Body of pancreas (tissue), 4 donors: ENCODE measurements at places on chromosomes 7 and 10. TPM values are rescaled to one million over a fixed set of nuclear protein-coding genes. Genes with fewer than 3 reads are reported as not detected.

The LRRC17 gene
- total RNA-seq = 2.9 TPM

The GIMAP2 gene
- total RNA-seq = 3.9 TPM

The ANKRD61 gene
- not detected for total RNA-seq

The MAT1A gene
- 9.6 TPM for total RNA-seq

The COL26A1 gene
- 2.0 TPM for total RNA-seq

The SLC26A3 gene
- not detected for total RNA-seq

The ORAI2 gene
- 11.7 TPM for total RNA-seq

The CYP3A7 gene
- 1.3 TPM for total RNA-seq

The PPP1R3C gene
- 9.6 TPM for total RNA-seq

DNA sequence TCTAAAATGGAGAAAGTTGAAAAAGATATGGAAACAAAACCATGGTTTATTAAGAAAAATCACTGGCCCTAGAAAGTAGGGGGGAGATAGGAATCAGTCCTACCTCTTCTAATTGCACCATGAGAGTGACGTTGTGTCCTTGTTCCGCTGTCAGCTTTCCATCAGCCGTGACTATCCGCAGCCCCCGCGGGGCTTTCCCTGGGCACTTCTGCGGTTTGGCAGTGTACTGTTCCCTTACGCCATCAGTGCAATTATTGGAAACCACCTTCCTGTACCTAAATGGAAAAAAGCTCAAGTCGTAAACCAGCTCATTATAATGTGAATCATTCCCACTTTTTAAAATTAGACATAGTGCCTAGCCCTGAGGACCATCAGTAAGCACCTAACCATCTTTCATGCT lies 512.2 kb downstream of the SORCS1 start:
- H3K27me3 ChIP-seq = no peaks in the 10 kb centered on the region
- no peaks in the 10 kb centered on the region for H3K36me3 ChIP-seq
- H3K27ac ChIP-seq = no peak overlapping the region
- H3K4me1 ChIP-seq = no peaks in the 10 kb centered on the region
- no peak overlapping the region for H3K4me3 ChIP-seq
- no peak for DNase-seq

DNA sequence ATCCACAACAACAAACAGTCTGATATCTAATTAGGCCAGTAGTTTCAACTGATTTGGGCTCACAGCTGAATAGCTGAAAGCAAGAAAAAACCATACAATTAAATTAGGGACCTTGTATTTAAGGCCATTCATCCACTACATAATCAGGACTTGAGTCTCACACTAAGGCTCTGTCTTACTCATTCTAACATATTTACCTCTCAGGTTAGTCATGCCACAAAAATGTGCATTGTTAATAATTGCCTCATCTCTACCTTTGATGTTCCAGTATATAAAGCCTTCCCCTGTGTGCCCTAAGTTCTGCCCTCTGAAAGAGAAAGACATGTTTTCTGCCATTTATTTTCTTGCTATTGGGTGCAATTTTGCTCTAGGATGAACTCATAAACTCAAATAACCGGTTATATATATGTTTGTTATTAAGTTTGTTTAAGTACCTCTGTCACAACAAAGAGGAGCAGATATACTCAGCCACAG lies 5.3 kb upstream of the C1GALT1 start:
- H3K36me3 ChIP-seq = no peaks in the 10 kb centered on the region
- no peak for DNase-seq
- H3K4me1 ChIP-seq = peaks cover 26% of the 10 kb centered on the region

- H3K27ac ChIP-seq = peak overlapping the region; percentile 54
- no peaks in the 10 kb centered on the region for H3K36me3 ChIP-seq
- no peaks in the 10 kb centered on the region for H3K27me3 ChIP-seq
Observed at GRCh38 chr10:13991353-13991752, 339.4 kb downstream of the FRMD4A start.

- H3K36me3 ChIP-seq = no peaks in the 10 kb centered on the region
- H3K4me1 ChIP-seq = no peaks in the 10 kb centered on the region
- no peak overlapping the region for H3K27ac ChIP-seq
- H3K27me3 ChIP-seq = no peaks in the 10 kb centered on the region
Observed at GRCh38 chr10:122096705-122097104, 107.7 kb downstream of the TACC2 start.

DNA sequence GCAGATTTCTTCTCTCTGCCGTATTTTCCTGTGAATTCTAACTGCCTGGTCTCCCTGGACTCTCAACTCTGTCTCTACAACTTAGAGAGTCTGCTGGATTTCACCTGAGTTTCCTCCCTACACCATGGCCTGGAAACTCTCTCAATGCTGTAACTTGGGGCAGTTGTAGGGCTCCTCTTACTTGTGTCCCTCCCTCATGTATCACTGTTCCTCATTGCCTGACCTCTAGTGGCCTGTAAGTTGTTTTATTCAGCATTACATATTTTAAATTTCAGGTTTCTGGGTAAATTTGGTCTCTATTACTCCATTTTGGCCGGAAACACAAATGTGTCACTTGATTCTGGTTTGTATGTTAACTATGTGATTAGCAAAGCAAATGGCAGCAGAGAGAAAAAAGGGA lies 70.9 kb downstream of the DYNC1I1 start:
- no peak overlapping the region for H3K27ac ChIP-seq
- no peaks in the 10 kb centered on the region for H3K4me1 ChIP-seq
- H3K36me3 ChIP-seq = no peaks in the 10 kb centered on the region
- no peak for DNase-seq
- no peak overlapping the region for H3K4me3 ChIP-seq

DNA sequence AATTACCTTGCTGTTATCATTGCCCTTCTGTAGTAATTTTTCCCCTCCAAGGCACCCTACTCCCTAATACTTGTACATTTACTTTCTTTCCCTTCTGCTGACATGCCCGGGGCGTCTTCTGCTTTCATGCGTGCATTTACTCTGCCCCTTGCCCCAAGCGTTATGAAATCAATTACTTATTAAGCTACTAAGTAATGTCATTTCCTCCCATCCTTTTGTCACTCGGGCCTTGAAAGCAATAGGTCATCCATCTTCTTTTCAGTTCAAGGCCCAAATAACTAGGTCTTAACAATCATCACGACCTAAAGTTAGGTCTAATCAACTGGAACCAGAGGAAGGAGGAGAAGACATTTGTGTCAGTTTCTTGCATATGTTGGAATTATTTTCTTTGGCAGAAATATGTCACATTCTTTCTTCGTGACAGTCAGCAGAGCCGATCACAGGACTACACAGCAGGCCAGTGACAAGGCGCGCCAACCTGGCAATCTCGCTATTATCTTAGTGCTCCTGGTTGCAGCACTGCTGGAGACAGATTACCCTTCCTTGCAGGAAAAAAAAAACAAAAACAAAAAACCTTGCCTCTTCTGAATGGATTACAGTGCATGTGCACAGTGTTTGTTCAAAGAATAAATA lies 179.2 kb downstream of the RELN start:
- H3K4me1 ChIP-seq = no peaks in the 10 kb centered on the region
- no peaks in the 10 kb centered on the region for H3K36me3 ChIP-seq
- no peaks in the 10 kb centered on the region for H3K27me3 ChIP-seq
- no peak overlapping the region for H3K4me3 ChIP-seq
- no peak overlapping the region for H3K27ac ChIP-seq
- DNase-seq = no peak

- DNase-seq = no peak
- H3K4me3 ChIP-seq = no peak overlapping the region
- peaks cover 24% of the 10 kb centered on the region for H3K4me1 ChIP-seq
- no peak overlapping the region for H3K27ac ChIP-seq
- no peaks in the 10 kb centered on the region for H3K27me3 ChIP-seq
Observed at GRCh38 chr10:34222359-34222758, 592.7 kb downstream of the PARD3 start.

DNA sequence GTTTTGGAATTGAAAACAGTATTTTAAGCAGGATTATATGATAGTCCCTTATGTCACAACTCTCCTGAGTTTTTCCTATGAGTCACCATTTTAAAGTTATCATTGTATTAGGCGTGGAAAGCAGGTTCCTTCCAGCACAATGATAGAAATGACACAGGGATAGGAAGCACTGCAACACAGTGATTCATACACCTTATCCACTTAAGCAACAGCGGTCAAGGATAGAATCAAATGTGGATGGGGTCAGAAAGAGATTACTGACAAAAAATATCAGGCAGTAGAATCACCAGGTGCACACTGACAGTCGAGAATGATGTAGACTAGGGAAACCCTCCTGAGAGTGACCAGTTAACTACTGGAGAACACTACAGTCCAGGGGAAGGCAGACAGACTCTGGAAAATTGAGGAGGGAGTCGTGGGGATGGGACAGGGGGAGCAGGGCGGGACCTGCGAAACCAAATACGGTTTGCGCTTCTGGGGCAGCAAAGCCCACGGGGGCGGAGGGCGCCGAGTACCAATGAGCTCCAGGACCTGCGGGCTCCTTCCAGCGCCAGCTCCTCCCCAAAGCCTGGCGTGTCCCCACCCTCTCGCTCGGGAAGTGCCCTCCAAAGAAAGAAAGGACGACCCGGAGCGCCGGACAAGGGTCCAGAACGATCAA lies 479 bp downstream of the PNPLA8 start:
- no peak for DNase-seq
- H3K4me1 ChIP-seq = peaks cover 44% of the 10 kb centered on the region
- H3K27ac ChIP-seq = peak overlapping the region; percentile 94
- H3K27me3 ChIP-seq = no peaks in the 10 kb centered on the region

- DNase-seq = no peak
- no peaks in the 10 kb centered on the region for H3K36me3 ChIP-seq
- no peaks in the 10 kb centered on the region for H3K4me1 ChIP-seq
- H3K27ac ChIP-seq = no peak overlapping the region
Observed at GRCh38 chr7:116574025-116574822, 49.4 kb downstream of the CAV1 start.

- H3K27ac ChIP-seq = peak overlapping the region; percentile 63
- H3K27me3 ChIP-seq = no peaks in the 10 kb centered on the region
- H3K4me3 ChIP-seq = no peak overlapping the region
- no peaks in the 10 kb centered on the region for H3K36me3 ChIP-seq
- DNase-seq = no peak
Observed at GRCh38 chr7:79452495-79453265, 787 bp downstream of the MAGI2 start.

DNA sequence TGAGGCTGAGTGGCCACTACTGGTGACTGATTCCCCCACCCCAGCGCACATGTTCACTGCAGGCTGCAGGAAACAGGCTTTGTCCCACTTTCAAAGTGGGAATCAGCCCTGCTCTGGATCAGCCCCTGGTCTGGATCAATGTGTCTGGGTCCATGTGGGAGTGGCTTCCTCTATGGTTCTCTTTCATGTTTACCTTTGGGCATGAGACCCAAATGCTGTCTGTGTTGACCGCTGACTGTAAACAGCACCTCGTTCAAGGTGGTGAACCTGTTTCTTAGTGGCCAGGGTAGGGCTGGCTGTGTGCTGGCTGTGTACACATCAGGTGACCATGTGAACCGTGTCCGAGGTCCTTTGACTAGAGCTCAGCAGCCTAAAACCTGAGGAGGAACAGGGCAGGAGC lies 121.8 kb downstream of the CAMK1D start:
- H3K4me3 ChIP-seq = no peak overlapping the region
- peak overlapping the region; percentile 30 for H3K27ac ChIP-seq
- peak; percentile 70 for DNase-seq
- H3K4me1 ChIP-seq = peaks cover 34% of the 10 kb centered on the region
- H3K27me3 ChIP-seq = no peaks in the 10 kb centered on the region

GRCh38 chr10:11715815-11716494 lies 26.2 kb upstream of the ECHDC3 start:
- peak overlapping the region; percentile 78 for H3K27ac ChIP-seq
- DNase-seq = peak; percentile 54
- no peaks in the 10 kb centered on the region for H3K36me3 ChIP-seq
- H3K4me3 ChIP-seq = no peak overlapping the region
- peaks cover 22% of the 10 kb centered on the region for H3K4me1 ChIP-seq

GRCh38 chr7:148260599-148260998 lies 330.0 kb upstream of the C7orf33 start:
- no peak for DNase-seq
- no peak overlapping the region for H3K27ac ChIP-seq
- no peak overlapping the region for H3K4me3 ChIP-seq
- H3K27me3 ChIP-seq = no peaks in the 10 kb centered on the region
- H3K4me1 ChIP-seq = peaks cover 6% of the 10 kb centered on the region

GRCh38 chr7:104275900-104276299 lies 52.5 kb upstream of the LHFPL3 start:
- no peaks in the 10 kb centered on the region for H3K36me3 ChIP-seq
- H3K27ac ChIP-seq = no peak overlapping the region
- no peaks in the 10 kb centered on the region for H3K27me3 ChIP-seq
- H3K4me3 ChIP-seq = no peak overlapping the region

- no peak for DNase-seq
- H3K4me1 ChIP-seq = peaks cover 13% of the 10 kb centered on the region
- no peak overlapping the region for H3K27ac ChIP-seq
- no peak overlapping the region for H3K4me3 ChIP-seq
Observed at GRCh38 chr7:47071866-47072265, 510.0 kb downstream of the TNS3 start.

DNA sequence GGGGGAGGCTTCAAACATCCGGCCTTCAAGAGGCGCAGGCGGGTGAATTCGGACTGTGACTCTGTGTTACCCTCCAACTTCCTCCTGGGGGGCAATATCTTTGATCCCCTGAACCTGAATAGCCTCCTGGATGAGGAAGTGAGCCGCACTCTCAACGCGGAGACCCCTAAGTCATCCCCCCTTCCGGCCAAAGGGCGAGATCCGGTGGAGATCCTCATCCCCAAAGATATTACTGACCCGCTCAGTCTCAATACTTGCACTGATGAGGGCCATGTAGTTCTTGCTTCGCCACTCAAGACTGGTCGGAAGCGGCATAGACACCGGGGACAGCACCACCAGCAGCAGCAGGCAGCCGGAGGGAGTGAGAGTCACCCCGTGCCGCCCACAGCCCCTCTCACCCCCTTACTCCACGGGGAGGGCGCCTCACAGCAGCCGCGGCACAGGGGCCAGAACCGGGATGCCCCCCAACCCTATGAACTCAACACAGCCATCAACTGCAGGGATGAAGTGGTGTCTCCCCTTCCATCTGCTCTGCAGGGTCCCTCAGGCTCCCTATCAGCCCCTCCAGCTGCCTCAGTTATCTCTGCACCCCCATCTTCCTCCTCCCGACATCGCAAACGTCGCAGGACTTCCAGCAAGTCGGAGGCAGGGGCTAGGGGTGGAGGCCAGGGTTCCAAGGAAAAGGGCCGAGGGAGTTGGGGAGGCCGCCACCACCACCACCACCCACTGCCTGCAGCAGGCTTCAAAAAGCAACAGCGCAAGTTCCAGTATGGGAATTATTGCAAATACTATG lies 1.1 kb downstream of the MEPCE start:
- H3K36me3 ChIP-seq = no peaks in the 10 kb centered on the region
- no peak for DNase-seq
- peaks cover 51% of the 10 kb centered on the region for H3K4me1 ChIP-seq

DNA sequence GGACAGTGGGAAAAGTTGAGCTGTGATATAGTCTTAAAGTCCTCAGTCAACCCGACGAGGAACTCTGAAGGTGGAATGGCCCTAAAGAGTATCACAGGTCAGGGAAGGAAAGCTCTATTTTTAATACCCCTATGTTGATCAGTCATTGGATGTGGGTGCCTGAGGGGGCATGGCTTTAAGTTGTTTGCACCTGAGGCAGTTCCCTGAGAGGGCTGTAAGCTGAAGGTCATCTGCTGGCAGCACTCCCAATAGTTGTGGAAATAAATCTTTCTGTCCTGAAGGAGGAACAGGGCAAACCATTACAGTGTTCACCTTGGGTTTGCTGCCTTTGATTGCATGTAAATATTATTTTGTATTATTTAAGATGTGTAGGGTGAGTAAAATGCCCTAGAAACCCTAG lies 17.8 kb upstream of the C1GALT1 start:
- H3K4me1 ChIP-seq = peaks cover 11% of the 10 kb centered on the region
- H3K4me3 ChIP-seq = no peak overlapping the region
- H3K27me3 ChIP-seq = no peaks in the 10 kb centered on the region
- DNase-seq = peak; percentile 62
- H3K27ac ChIP-seq = no peak overlapping the region

- H3K4me3 ChIP-seq = no peak overlapping the region
- DNase-seq = no peak
- no peaks in the 10 kb centered on the region for H3K27me3 ChIP-seq
- no peak overlapping the region for H3K27ac ChIP-seq
- H3K36me3 ChIP-seq = no peaks in the 10 kb centered on the region
Observed at GRCh38 chr7:80520199-80520598, 8.3 kb upstream of the GNAT3 start.
